Heart left ventricle (tissue), 16 donors: ENCODE measurements at places on chromosomes 5 and 9.

- peaks cover 18% of the 10 kb centered on the region for H3K4me1 ChIP-seq
- no peak overlapping the region for H3K27ac ChIP-seq
- no peak for DNase-seq
- no peak overlapping the region for H3K4me3 ChIP-seq
- H3K36me3 ChIP-seq, result no peaks in the 10 kb centered on the region
These were observed 1.4 kb upstream of the CHSY3 start for GRCh38 chr5:129902816-129903215.

GRCh38 chr9:80507611-80508010 is 935.8 kb downstream of the TLE4 start:
- no peaks in the 10 kb centered on the region for H3K36me3 ChIP-seq
- no peaks in the 10 kb centered on the region for H3K27me3 ChIP-seq
- H3K27ac ChIP-seq, result no peak overlapping the region
- DNase-seq, result no peak
- H3K4me3 ChIP-seq, result no peak overlapping the region
- no peaks in the 10 kb centered on the region for H3K4me1 ChIP-seq

DNA sequence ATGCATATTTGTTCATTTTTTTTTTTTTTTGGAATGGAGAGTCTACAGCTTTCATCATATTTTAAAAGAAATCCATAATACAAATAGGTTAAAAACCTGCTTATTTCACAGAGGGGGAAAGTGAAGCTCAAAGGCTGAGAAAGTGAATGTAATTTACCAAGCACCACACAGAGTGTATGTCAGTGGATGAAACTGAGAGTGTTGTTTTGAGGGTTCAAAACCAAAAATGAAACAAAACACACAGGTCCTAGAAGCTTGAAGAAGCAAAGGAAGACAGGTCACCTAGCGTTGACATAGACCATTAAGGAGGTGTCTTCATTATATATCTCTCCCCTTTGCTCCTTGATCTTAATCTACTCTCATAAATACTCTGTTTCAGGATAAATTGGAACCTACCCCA is 7.5 kb downstream of the NMUR2 start:
- no peak overlapping the region for H3K27ac ChIP-seq
- DNase-seq, result no peak
- H3K4me3 ChIP-seq, result no peak overlapping the region
- H3K36me3 ChIP-seq, result no peaks in the 10 kb centered on the region
- H3K27me3 ChIP-seq, result no peaks in the 10 kb centered on the region
- no peaks in the 10 kb centered on the region for H3K4me1 ChIP-seq

DNA sequence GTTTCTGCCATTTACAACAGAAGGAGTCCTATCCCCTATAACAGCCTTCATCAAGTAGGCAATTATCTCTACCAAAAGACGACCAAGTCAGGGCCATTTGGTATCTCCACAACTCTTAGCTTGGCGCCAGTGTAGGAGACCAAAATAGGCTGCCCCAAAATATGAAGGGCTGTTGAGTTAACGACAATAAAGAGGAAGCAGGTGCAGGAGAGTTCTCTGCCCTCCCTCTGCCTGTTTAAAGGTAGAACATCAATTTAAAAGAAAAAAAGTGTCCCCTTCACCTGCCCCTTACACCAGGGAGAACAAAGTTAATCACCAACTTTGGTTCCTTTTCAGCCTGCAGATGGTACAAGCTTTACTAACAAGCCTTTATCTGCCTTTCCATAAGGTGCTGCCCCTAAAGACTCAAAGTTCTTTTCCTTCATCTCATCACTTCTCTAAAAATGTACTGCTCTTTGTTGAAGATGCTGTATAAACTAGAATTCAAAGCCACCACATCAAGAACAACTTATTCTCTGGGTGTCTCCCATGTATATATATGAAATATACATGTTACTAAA is 33.3 kb downstream of the PPP1R2B start:
- no peaks in the 10 kb centered on the region for H3K27me3 ChIP-seq
- no peak overlapping the region for H3K27ac ChIP-seq
- H3K4me3 ChIP-seq, result no peak overlapping the region
- DNase-seq, result no peak
- no peaks in the 10 kb centered on the region for H3K36me3 ChIP-seq
- no peaks in the 10 kb centered on the region for H3K4me1 ChIP-seq

DNA sequence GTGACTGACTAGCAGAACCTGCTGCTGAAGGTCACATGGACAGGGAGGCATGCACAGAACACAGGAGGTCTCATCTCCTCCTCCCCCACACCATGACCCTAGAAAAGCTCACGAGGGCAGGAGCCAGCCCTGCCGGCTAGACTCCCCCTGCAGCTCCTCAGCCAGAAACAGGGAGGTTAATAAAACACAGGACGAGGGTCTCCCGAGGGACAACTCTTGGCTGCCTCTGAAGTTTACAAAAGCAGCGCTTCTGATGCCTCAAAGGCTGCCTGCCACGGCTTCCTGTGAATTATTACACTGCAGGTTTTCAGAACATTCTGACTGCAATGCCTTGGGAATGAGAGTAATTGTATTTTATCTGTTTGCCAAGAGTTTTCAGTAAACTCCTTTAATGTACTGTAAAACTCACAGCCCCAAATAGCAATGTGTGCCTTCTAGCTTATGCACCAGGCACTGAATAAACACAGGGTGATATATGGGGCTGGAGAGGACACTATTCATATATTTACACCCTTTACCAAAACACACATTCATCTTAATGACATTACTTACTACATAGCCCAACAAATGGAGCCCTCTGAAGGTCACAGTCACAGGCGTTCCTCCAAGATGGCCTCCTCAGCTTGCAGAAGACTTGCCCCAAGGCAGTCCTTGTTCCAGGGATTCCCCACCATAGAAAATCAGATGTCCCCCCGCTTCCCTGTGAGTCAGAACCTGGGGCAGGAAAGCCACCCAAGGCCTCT is 83.7 kb downstream of the C5orf15 start:
- no peaks in the 10 kb centered on the region for H3K36me3 ChIP-seq

- DNase-seq, result no peak
- H3K27me3 ChIP-seq, result no peaks in the 10 kb centered on the region
- H3K36me3 ChIP-seq, result peaks cover 78% of the 10 kb centered on the region
- no peak overlapping the region for H3K4me3 ChIP-seq
- no peak overlapping the region for H3K27ac ChIP-seq
These were observed 28.2 kb downstream of the MTAP start for GRCh38 chr9:21830589-21830988.

- H3K4me3 ChIP-seq, result no peak overlapping the region
- no peaks in the 10 kb centered on the region for H3K36me3 ChIP-seq
- H3K4me1 ChIP-seq, result no peaks in the 10 kb centered on the region
- no peak overlapping the region for H3K27ac ChIP-seq
- DNase-seq, result no peak
These were observed 468.1 kb downstream of the KCTD16 start for GRCh38 chr5:144638787-144639186.

- H3K36me3 ChIP-seq, result no peaks in the 10 kb centered on the region
- H3K4me3 ChIP-seq, result no peak overlapping the region
- H3K27me3 ChIP-seq, result no peaks in the 10 kb centered on the region
- no peak for DNase-seq
These were observed 279.6 kb downstream of the ARRDC3 start for GRCh38 chr5:91103353-91104061.

- no peak for DNase-seq
- no peaks in the 10 kb centered on the region for H3K4me1 ChIP-seq
- no peak overlapping the region for H3K4me3 ChIP-seq
- no peak overlapping the region for H3K27ac ChIP-seq
- H3K27me3 ChIP-seq, result no peaks in the 10 kb centered on the region
These were observed 59.8 kb downstream of the INSYN2B start for GRCh38 chr5:169920474-169920873.

DNA sequence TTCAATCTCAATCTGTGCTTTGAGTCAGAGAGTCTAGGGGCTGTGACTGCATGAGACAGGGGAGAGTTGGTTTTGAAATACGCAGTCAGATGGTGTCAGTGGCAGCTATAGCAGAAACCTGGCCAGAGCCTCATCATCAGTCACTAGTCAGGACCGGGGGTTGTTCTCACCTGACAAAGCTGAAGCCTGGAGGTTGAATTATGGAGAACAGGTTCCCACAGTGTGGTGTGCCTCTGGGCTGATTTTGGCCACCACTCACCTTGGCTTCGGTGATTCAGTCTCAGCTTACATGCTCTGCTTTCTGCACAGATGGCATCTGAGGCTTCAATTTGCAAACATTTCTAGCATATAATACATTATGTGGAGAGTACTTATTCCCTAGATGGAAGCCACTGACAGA is 387.3 kb downstream of the YTHDC2 start:
- H3K27me3 ChIP-seq, result no peaks in the 10 kb centered on the region
- no peak for DNase-seq
- H3K4me1 ChIP-seq, result no peaks in the 10 kb centered on the region
- H3K4me3 ChIP-seq, result no peak overlapping the region

DNA sequence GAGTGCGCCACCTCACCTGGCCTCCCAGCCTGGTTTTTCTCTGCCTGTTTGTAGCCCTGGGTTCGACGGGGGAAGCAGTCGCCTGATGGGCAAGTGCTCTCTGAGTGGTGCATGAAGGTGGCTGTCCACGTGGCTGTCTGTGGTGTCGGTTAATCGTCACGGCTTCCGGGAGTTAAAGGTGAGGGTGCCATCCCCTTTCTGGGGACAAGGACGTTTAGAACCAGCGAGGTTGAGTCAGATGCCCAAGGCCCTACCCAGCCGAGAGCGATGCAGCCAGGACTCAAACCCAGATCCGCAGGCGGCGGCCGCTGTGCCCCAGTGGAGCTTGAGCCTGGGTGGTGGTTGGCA is 47.7 kb downstream of the RXRA start:
- H3K4me1 ChIP-seq, result peaks cover 95% of the 10 kb centered on the region
- H3K36me3 ChIP-seq, result no peaks in the 10 kb centered on the region
- H3K27me3 ChIP-seq, result no peaks in the 10 kb centered on the region

- DNase-seq, result no peak
- no peaks in the 10 kb centered on the region for H3K36me3 ChIP-seq
- no peaks in the 10 kb centered on the region for H3K27me3 ChIP-seq
- no peak overlapping the region for H3K27ac ChIP-seq
These were observed 82.3 kb upstream of the AGXT2 start for GRCh38 chr5:35129921-35130485.

DNA sequence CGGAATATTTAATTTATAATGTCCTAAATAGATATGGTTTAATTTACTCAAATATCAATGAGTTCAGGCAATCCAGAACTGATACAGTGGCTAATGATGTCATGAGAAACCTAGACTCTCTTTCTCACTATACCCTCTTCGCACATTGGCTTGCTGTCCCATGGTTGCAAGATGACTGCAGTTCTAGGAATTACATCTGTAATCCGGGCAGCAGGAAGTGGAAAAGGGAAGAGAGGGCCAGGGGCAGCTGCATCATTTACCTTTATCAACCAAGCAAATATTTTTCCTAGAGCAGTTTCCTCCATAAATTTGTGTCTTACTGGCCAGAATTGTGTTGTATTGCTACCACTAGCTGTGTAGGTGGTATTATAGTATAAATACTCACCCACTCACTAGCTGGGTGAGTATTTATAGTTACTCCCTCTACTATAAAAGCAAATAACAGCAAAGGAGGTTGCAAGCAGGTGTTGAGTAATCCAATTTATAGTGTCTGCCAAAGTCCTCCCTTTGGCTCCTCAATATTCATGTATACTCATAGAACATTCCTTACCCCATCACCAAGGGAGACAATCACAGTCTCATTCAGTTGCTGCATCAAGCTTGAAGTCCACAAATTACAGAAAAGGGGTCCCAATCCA is 168.8 kb downstream of the DROSHA start:
- H3K36me3 ChIP-seq, result no peaks in the 10 kb centered on the region
- no peaks in the 10 kb centered on the region for H3K27me3 ChIP-seq
- no peak overlapping the region for H3K27ac ChIP-seq
- H3K4me3 ChIP-seq, result no peak overlapping the region

GRCh38 chr5:125205601-125206225 is 459.3 kb upstream of the ZNF608 start:
- H3K27ac ChIP-seq, result no peak overlapping the region
- peaks cover under 1% of the 10 kb centered on the region for H3K4me1 ChIP-seq
- H3K4me3 ChIP-seq, result no peak overlapping the region
- no peaks in the 10 kb centered on the region for H3K27me3 ChIP-seq
- no peak for DNase-seq

DNA sequence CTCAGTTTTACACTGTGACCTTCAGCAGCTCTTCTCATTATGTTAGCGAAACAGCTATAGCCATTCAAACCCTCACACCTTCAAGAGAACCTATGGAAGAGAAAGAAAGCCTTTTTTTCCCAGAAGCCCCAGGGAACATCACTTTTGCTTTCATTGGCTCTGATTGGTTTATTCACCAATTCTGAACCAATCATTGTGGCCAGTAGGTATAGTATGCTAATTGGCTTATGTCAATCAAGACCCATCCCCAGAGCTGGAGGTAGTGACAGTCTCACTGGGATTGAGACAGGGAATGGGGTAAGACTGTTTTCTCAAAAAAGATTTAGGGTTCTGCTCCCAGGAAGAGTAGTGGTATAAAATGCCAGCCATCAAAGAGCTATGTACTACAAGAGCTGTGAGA is 74.1 kb upstream of the FSD1L start:
- no peaks in the 10 kb centered on the region for H3K27me3 ChIP-seq
- no peaks in the 10 kb centered on the region for H3K36me3 ChIP-seq
- DNase-seq, result no peak
- no peak overlapping the region for H3K4me3 ChIP-seq
- H3K4me1 ChIP-seq, result no peaks in the 10 kb centered on the region

DNA sequence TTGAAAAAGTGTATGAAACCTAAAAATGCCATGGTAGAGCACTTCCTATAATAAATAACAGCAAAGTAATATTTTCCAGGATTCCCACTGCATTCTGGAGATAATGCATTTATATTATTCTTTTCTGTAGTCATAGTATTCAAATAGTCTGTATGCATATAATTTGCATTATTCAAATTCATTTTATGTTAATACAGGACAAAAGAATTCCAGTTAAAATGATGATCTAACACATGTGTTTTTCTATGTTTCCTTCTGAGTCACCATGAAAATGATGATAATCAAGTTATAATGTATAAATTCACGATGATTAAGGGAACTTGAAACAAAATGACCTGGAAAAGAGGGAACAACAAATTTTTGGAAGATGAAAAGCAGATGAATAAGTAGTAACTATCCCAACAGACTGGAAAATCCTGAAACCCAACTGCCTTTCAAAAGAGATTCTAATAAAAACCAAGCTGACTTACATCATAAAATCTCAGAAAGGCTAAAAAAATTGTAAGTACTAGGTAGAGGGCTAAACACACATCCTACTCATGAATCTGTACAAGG is 358.6 kb upstream of the PAPPA start:
- H3K36me3 ChIP-seq, result no peaks in the 10 kb centered on the region
- no peak for DNase-seq
- peaks cover 5% of the 10 kb centered on the region for H3K27me3 ChIP-seq
- no peak overlapping the region for H3K27ac ChIP-seq
- H3K4me1 ChIP-seq, result no peaks in the 10 kb centered on the region

GRCh38 chr9:126166866-126167265 is 159.8 kb upstream of the MVB12B start:
- no peaks in the 10 kb centered on the region for H3K4me1 ChIP-seq
- DNase-seq, result no peak
- H3K36me3 ChIP-seq, result no peaks in the 10 kb centered on the region
- no peaks in the 10 kb centered on the region for H3K27me3 ChIP-seq
- H3K4me3 ChIP-seq, result no peak overlapping the region

DNA sequence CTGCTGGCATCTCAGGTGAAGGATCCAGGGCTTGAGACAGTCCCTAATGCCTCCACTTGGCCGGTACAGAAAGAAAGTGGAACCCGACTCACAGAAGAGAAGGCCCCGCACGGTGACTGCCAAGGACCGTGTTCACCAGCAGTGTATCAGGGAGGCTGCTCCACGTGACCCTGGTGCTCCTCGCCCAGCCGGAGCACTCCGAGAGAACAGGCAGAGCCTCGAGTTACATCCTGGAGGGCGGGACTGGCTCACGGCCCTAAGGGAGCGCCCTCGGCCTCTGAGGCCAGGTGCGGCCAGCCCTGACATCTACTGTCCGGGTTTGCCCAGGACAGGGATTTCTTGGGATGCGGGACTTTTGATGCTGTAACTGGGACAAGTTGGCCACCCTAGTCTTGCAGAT is 104.0 kb upstream of the SARDH start:
- H3K27me3 ChIP-seq, result no peaks in the 10 kb centered on the region
- H3K27ac ChIP-seq, result no peak overlapping the region
- H3K36me3 ChIP-seq, result no peaks in the 10 kb centered on the region
- no peak overlapping the region for H3K4me3 ChIP-seq
- H3K4me1 ChIP-seq, result peaks cover 6% of the 10 kb centered on the region
